LNCaP clone FGC (cell line): ENCODE measurements at places on chromosomes 11 and 22.

DNA sequence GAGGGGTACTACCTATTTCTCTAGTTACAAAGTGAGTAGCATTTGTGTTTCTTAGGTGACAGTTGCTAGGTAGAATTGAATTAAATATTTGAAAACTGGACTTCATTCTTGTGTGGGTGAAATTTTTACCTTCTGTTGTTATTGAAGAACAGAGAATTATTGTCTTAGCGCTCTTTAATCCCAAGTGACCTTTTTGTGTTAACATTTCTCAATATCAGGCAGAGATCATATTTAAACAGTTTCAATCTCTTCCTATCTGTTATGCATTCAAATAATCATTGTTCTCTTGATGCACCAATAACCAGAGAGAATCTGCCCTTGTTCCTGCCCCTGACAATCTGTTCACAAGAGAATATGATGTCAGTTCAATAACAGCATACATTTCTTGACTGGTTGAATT is 14.2 kb downstream of the KMT2A start:
- DNase-seq: no peak

DNA sequence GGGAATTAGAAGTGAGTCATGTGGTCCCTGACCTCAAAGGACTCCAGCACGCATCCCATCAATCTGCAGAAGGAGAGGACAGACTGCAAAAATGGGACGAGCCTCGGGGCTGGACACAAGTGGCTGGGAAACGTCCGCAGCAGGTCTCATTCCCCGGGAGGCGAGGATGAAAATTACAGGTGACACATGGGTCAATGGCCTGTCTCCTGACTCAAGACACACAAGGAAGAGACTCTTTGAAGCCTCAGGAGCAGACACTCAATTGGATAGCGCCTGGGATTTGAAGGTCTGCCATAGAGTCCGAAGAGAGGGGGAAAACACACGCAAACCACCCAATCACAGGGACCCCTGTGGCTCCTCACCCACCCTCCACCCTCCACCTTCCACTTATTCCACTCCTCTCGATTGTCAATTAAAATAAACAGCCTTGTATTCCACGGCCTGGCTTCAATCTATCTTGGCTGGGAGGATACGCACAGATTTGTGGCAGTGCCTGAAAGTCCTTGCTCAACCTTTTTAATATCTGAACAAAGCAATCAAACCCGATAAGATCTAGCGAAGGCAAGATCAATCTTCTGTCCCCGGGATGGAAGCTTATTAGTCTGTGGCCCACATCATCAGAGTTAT is 101.8 kb upstream of the CADM1 start:
- DNase-seq: no peak

GRCh38 chr11:70517988-70518907 is 119.9 kb downstream of the CTTN start:
- no peak for DNase-seq

GRCh38 chr22:38935023-38935422 is 22.4 kb upstream of the APOBEC3A start:
- DNase-seq: peak; percentile 88

DNA sequence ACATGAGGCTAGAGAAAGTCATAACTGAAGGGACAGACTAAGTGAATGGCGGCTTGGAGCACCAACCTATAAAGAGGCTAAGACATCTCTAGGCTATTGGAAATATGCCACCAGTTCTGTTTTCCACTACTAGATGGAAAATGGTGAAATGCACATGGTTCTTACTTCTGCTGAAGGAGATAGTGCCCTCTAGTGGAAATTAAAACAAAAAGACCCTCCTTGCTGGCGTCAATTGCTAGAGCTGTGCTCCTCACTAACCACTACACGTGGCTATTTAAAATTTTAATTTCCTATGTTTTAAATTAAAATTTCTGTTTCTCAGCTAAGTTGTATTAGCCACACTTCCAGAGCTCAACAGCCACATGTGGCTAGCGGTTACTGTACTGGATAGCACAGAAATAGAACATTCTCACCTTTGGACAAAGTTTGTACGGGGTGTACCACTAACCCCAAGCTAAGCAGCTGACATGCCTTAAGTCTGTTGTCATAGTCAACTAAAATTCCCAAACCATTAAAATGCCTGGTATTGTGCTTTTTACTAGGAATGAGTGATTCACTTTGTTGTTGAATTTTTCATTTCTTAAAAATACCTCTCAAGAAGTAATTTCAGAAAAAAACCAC is 34.1 kb upstream of the CALCA start:
- peak; percentile 17 for DNase-seq

DNA sequence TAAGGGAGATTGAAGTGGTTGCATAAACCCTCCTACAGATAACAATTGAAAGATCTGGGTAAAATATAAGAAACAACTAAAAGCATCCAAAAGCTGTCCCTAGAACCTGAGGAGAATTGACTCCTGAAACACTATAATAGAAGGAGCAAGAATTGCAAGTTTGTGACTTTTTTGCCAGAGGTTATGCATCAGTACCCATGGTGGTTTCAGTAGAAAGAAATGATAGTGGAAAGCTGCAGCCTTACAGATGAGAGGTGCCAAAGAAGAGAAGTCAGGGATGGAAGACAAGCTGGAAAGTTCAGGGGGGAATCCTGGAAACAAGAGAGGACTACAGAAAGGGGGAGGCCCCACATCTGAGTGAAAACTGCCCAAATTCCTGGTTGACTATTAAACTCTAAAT is 80.7 kb downstream of the PACS1 start:
- no peak for DNase-seq

- DNase-seq: peak; percentile 34
These were observed 34.2 kb downstream of the DNHD1 start for GRCh38 chr11:6531267-6531752.

DNA sequence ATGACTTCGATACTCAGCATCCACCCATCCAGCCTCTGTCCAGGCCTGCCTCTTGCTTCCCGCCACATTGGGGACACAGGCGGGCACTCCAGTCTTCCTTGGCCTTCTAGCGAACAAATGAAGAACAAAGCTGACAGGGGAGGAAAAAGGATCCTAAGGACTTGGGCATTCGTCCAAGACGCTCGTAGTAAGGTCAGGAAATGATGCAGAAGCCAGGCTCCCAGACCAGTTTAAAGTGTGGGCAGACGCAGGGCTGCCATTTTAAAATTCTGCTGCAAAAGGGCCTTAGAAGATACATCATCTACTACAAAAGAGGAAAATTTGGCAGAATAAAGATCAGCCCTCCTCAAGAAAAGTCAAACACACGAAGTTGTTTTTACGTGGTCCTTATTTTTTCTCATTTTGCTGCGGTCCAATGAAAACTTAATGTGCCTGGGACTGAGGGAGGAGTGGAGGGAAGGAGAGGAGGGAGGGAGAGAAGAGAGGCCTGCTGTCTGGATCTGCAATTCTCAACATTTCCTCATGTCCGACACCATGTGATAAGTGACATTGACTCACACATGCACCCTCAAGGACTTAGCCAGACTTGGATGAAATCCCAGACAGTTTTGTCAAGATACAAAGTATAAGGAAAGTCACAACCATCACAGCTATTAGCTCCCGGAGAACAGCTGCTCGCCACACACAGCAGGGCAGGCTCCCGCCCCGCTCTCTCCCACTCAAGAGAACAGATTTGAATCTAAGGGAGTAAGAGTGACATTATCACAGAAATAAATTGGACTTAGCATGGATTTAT is 5.7 kb downstream of the DNAL4 start:
- DNase-seq: no peak

- DNase-seq: no peak
These were observed 53.0 kb downstream of the SIK3 start for GRCh38 chr11:117045196-117045595.

DNA sequence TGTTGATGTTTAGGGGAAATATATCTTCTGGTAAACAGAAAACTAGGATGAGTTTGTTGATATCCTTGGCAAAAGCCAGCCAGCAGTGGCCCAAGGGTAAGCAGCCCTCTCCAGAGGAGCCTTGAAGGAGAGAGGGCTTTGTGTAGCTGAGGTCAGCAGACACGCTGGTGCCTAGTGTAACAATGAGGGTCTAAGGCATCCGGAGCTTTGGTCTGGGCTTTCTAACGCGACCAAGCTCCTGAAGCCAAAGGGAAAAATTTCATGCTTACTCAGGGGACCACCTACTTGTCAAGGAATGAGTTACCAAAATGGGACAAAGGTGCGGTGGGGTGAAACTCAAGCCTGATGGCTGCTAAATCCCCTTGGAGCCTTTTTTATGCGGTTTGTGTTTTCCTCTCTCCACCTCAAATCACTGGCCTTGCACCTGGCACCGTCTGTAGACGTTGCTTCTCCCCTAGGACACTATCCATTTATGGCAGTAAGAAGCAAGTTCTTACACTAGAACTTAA is 134.9 kb downstream of the DBX1 start:
- no peak for DNase-seq

DNA sequence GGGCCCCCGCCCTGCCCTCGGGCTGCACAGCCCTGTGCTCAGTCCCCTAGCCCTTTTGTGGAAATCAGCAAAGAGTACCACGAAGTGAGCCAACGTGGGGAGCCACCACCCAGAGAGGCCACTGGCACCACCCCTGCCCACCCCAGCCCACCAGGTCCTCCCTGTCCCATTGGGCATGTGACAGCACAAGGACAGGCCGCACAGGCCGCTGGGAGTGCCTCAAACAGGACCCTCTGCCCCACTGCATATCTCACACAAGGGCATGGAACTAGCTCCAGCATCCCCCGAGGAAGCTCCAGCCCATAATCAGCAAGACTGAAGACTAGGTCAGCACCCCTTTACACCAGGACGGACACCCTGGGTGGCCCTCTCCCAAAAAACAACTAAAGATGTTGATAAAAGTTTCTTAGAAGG is 29.7 kb downstream of the GNB1L start:
- no peak for DNase-seq

- DNase-seq: no peak
These were observed 8.4 kb downstream of the PPME1 start for GRCh38 chr11:74179234-74180052.

DNA sequence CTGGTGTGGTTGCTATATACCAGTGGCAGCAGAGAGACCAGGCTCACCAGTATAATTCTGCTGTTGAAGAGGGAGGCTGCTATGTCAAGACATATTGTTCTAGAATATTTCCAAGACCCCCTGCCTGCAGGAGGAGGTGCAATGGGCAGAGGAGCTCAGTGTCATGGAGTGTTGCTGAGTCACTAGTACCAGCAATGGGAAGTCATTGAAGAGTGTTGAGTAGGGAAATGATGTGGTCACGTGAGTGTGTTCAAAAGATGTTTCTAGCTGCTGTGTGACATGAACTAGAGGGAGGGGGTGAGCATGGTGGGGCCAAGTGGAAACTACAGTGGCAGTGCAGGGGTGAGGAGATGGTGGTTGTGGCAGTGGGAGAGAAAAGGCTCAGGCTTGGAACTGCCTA is 76.3 kb upstream of the BIRC3 start:
- DNase-seq: no peak

DNA sequence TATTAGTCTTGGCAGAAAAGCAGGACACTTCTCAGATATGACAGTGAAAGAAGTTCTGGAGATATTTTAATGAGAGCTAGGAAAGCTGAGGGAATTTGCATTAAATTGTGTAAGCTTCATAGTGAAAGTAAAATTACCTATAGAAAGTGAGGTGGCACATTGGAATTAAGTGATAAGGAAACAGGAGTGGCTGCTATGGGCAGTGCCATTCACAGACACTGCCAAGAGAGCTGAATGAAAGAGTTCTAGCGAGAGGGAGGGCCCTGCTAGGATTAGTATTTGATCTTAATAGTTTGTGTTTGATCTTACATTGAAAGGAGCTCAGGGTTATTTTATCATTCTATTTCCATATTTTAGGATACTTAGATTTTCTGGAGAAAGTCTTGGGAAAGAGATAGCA is 351.9 kb downstream of the DDX10 start:
- no peak for DNase-seq

DNA sequence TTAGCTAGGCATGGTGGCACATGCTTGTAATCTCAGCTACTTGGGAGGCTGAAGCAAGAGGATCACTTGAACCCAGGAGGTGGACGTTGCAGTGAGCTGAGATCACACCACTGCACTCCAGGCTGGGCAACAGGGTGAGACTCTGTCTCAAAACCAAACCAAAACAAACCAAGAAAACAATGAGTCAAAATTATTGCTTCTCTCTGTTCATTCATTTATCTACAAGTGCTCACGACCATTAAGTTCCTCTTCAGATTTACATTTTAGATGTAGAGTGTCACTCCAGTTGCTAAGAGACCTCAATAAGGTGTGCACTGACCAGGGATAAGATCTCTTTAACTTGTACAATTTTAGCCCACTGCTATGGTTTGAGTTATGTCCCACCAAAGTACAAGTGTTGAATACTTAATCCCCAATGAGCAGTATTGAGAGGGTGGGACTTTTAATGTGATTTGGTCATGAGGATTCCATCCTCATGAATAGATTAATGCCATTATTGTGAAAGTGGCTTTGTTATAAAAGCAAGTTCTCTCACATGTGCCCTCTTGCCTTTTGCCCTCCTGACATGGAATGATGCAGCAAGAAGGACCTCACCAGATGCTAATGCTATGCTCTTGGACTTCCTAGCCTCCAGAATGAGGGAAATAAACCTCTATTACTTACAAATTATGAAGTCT is 7.8 kb downstream of the HNRNPUL2 start:
- no peak for DNase-seq

- DNase-seq: no peak
These were observed 76.2 kb downstream of the SLC1A2 start for GRCh38 chr11:35343033-35343598.

DNA sequence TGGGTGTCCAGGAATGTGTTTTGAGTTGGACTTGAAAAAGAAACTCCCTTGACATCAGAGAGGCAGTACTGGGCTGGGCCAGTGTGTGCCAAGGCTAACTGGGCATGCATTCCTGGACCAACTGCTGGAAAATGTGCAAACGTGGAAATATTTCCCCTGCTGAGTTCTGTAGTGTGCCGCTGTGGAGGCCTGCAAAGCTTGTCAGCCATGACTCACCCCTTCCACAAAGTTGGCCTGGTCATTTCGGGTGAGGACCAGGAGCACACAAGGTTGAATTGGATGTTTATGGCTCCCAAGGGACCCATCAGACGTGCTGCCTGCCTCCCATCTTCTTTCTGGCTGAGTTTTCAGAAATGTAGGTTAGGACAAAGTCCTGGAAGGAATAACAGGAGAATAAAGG is 513.1 kb downstream of the MIAT start:
- no peak for DNase-seq

DNA sequence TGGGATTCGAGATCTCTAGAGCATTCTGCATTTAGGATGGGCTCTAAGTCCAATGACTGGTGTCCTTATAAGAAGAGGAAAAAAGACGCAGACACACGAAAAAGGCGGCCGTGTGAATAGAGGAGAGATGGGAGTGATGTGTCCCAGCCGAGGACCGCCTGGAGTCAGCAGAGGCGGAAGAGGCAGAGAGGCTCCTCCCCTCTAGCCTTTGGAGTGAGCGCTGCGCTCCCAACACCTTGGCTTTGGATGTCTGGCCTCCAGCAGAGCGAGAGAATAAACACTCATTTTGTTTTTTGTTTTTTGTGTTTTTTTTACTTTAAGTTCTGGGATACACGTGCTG is 83.0 kb upstream of the RTL6 start:
- DNase-seq: no peak

GRCh38 chr11:35617687-35618496 is at the start of gene FJX1:
FJX1 (plus strand) TSS chr11:35618460; CDS start chr11:35618637, 177 bp downstream.
- no peak for DNase-seq

- DNase-seq: no peak
These were observed at the start of gene MFNG for GRCh38 chr22:37486224-37486845. MFNG (minus strand) TSS chr22:37486384; CDS start chr22:37486177, 207 bp downstream.

- peak; percentile 36 for DNase-seq
These were observed 10.7 kb downstream of the SERPINH1 start for GRCh38 chr11:75572744-75573143.
